ENCODE measurements at places on chromosomes 1 and 21.

DNA sequence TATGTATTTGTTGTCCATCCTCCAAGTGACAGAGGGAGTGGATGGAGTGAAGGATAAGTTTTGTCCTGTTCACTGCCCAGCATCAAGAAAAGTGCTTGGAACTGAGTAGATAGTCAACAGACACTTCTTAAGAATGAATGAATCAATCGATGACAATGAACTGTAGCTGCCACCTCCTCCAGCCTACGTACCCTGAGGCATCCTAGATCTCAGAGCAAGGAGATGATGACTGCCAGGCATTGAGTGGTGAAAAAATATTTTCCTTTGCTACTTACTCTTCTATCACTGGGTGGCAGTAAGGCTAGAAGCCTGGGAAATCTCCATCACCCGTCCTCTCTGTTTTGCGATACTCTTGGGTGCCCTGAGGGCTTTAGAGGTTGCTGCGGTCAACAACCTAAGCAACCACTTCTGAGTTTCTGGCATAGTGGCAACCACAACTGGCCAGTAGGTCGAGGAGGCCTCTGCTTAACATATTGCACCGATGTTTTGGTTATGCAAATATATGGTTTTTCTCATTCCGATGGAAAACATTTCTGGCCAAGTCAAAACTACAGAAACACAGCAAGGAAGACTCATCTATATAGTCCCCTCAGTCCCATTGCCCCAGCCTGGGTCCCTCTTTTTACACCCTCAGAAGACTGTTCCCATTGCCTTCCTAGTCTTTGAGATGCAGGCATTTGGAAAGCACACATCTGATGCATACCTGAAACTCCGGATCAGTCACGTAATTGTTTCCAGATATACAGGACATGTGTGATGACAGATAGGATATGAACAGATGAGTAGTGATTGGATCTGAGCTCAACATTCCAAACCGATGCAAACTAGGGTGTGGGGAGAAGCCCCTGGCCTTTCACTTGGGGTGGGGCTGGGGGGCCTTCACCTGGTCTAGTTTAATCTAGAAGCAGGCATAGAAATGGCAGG, 136.8 kb downstream of the RUNX1 start:
- no peak for DNase-seq

DNA sequence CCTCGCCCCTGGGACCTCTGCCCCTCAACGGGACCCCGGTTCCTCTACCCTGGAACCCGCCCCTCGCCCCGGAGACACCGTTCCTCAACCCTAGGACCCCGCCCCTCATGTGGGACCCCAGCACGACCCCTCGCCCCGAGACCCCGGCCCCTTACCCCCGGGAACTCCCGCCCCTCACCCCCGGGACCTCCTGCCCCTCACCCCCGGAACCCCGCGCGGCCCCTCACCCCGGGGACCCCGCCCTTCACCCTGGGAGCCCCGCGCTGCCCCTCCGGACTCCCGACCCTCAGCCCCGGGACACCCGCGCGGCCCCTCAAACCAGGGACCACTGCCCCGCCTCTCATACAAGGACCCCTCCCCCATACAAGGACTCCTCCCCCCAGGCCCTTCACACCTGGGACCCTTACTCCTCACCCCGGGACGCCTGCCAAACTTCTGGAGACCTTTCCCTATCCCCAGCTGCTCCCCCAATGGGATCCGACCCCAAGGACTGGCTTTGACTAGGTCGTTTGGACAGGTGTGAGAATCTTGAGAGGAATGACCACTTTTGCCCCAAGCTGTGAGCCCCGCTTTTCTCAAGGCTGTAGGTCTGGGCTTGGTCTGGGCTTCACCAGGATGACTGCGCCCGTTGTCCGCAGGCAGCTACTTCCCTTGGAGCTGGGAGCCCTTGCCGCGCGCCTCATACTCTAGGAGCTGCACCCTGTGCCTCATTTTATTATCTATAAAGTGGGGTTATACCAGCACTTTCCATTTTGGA, 843 bp downstream of the DIP2A start:
- DNase-seq = no peak

GRCh38 chr1:89557445-89557825, 32.8 kb downstream of the LRRC8B start:
- no peak for DNase-seq

GRCh38 chr1:198056255-198056654, 100.5 kb upstream of the NEK7 start:
- DNase-seq = no peak

DNA sequence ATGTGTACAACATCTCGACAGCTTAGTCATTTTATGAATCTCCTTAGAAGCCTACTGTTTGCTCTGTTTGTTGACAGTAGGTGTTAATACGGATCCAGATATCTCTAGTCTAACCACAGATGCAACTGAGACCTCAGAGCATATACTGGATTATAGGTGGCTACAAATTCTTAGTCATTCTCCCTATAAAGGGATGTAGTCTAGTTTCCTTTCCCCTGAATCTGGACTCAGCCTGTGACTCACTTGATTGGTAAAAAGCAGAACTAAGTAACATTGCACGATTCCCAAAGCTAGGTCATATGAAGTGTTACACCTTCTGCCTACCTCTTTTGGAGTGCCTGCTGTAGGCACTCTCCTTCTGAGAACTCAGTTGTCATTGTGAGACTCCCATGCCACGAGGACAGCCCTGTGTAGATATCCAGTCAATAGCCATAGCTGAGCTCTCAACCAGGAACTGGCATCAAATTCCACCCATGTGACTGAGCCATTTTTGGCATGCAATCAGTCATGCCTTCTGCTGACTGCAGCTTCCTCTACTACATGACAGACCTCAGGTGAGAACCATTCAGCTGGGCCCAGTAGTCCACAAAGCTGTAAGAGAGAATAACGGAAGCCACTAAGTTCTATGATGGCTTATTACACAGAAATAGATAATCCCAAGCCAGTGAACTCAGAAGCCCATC, 135.9 kb upstream of the CHRM3 start:
- DNase-seq = no peak

GRCh38 chr1:70364439-70364838, 9.9 kb upstream of the ANKRD13C start:
- no peak for DNase-seq

DNA sequence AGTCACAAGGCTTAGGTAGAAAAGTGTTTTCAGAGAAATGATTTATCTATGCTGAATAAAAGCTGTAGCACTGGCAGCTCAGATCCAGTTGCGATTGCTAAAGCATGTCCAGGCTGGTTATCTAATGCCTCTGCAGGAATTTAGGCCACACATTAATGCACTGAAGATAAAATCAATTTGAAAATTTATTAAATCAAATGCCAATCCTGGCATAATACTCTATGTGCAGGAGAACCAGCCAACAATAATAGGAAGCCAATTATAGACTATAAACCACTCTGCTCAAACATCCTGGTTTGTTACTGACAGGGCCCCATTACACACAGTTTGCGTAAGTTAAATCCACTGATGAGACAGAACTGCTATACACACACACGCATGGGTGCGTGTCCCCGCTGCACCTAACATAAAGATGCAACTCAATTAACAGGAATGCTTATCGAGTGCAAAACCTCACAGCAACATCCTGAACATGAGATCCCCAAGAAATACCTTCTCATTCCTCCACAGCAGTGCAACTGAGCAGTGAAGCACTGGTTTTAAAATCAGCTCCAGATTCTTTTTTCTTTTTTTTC, 40.6 kb downstream of the PTP4A2 start:
- DNase-seq = no peak

DNA sequence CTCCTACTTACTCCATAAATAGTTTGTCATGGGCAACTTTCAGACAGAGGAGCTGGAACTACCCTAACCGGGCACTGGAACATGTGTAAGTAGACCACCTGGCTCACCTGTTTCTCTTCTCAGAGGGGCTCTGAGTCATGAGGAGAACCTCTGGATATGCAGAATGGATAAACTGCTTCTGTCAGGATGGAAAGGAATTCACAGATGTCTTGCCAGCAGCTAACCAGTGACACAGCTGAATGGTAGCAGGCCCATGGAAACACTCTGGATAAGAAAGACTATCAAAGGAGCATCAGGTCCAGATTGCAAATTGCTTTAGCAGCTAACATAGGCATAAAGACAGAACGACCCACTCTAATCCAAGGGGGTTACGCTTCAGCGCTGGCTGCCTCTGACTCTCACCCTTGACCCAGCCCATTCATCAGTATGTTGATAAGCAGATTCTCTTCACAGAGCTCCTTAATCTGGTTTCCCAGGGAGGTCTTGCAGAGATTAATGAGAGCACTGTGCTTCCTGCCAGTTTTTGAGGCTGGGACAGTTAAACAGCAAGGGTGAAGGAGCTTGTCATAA, 54.2 kb downstream of the HIVEP3 start:
- DNase-seq = no peak

DNA sequence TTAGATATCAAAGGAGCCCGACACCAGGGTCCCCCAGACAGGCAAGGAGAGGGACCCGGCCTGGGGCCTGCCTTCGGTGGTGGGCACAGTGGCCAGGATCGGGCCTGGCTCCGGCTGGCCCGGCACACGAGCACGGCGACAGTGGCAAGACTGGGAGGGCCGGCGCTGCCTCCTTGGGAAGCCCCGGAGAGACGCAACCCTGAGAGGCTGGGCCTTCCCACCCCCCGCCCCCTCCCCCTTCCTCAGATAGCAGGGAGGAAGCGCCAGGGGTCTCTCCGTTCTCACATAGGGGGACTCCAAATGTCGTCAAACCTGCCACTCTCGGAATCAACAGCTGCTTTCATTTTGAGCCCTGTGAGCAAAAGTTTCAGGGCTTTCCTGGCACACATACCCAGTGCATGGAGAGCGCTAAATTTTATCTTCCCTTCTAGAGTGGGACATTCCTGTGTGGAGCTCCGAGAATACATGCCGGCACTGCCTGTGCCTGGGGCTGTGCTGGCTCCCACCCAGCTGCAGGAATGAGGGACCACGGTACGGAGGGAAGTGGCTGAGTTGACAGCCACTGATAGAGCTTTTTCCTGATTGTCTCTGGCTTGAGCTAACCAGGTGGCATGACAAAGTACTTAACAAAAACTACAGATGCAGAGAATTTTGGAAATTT, 62.4 kb downstream of the CD247 start:
- peak; percentile 79 for DNase-seq

- no peak for DNase-seq
These were observed 9.0 kb downstream of the ARHGEF2 start for GRCh38 chr1:155969377-155969791.

DNA sequence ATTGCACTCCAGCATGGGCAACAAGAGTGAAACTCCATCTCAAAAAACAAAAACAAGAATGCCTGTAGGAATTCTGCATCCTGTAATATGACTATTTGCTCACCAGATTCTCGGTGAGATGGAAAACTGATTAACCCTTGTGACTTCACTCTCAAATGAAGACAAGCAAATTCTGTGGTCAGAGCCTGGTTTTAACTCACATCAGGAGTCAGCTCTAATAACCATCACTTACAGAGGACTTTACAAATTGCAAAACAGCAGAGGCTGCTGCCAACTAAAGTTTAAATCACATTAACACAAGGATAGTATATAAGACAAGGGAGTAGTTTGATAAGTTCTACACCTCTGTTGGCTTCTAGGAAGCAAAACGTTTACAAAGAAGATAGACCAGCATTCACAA, 35.7 kb upstream of the FAM163A start:
- no peak for DNase-seq

DNA sequence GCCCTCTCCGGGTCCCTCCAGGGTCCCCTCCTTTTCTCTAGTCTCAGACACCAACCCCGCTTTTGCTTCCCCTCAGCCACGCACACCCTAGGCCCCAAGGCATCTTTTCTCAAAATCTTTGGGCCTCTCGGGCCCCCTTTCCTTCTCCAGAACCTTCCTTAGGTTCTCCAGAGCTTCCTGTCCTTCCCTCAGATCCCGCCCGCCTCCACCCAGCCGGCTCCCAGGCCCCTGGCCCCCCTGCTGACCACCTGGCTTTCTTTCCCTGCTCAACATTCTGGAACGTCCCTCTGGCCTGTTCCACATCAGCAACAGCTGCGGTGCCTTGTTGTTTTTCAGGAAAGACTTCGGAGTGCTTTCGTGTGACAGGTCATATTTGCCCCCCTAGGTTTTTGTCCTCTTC, 1.2 kb downstream of the ZDHHC18 start:
- DNase-seq = no peak

GRCh38 chr1:93616996-93617669, 64.5 kb downstream of the BCAR3 start:
- DNase-seq = no peak

DNA sequence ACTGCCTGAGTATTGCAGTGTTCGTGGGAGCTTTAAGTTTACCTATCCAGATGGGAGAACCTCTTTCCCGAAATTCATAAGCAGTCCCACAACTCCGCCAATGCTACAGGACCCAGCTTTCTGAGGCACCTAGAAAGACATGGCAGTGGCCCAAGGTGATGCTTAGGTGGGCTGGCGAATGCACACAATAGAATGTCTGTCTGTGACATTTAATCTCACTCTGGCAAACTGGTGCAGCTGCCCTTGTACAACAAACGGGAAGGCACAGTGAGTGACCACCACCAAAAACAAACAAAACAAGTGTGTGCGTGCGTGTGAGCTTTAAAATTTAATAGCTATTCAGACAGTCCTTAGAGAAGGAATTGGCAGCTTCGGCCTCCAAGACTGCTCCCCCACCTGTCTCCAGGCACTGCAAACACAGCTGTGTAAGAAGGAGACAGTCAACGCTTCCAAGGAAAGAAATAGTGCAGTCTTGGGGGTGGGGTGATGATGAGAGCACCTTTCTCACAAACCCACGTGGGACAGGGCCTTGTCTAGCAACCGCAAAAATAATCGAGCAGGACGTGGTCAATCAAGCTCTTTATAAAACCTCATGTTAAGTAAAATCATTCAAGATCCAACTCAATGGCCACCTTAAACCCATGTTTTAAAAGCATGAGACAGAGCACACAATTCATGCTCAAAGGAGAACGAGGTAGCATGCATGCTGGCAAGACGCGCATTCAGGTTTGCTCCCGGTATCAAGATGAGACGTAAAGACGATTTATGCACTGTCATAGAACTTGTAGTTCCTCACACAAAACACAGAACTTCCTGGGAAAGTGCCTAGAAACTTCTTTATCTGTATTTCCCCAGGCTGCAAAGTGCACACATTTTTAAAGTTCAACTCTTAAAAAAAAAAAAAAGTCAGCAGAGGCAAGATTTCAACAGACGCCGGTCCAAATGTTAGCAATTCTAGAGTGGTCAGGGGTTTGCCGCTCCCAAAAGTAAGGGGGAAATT, 84.1 kb downstream of the TM2D1 start:
- no peak for DNase-seq

- DNase-seq = no peak
These were observed 126.0 kb upstream of the B3GALT2 start for GRCh38 chr1:193312432-193312831.

DNA sequence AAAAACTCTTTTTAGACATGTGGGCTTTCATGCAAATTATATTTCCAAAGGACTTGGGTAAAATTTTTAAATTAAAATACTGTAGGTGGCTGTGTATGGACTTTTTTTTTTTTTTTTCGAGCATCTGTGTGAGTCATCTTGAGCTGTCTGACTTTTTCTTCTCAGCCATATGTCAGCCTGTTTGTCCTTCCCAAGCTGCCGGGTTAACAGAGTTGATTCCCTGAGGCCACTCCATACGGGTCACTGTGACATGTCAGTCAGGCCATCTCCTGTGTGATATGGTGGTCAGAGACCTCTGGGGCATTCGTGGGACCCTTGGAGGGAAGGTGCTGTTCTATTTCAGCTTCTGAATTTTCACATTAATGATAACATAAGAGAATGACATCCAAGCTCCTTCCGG, 148.3 kb downstream of the KCNJ6 start:
- no peak for DNase-seq

Data from stimulated activated effector memory CD8-positive, alpha-beta T cell treated with anti-CD3 and anti-CD28 coated beads, Interleukin-12 subunit alpha, Interleukin-12 subunit beta, amount 100 ng/mL, for 72 hours (primary cell).